Stimulated activated CD4-positive, alpha-beta T cell treated with anti-CD3 and anti-CD28 coated beads, Interleukin-1b, Interleukin-23, amount 100 ng/mL, for 4 hours (primary cell): ENCODE measurements at places on chromosomes 6 and 20.

DNA sequence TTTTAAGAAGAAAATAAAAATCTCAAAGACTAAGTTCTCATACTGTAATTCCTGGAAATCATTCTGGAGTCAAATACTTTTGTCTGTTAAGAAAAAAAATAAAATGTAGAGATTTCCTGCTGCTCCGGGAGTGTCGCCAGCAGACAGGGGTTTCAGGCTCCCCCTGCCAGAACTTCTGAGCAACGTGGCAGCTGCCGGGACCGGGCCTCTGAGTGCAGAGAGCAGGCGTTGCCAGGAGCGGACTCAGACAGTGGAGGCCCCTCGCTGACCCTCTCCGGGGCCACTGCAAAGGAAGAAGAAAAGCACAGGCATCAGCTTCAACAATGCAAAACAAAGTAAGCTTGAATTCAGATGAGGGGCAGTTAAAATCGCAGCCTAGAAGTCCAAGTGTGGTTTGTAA is 95.5 kb downstream of the THBS2 start:
- no peak for DNase-seq

DNA sequence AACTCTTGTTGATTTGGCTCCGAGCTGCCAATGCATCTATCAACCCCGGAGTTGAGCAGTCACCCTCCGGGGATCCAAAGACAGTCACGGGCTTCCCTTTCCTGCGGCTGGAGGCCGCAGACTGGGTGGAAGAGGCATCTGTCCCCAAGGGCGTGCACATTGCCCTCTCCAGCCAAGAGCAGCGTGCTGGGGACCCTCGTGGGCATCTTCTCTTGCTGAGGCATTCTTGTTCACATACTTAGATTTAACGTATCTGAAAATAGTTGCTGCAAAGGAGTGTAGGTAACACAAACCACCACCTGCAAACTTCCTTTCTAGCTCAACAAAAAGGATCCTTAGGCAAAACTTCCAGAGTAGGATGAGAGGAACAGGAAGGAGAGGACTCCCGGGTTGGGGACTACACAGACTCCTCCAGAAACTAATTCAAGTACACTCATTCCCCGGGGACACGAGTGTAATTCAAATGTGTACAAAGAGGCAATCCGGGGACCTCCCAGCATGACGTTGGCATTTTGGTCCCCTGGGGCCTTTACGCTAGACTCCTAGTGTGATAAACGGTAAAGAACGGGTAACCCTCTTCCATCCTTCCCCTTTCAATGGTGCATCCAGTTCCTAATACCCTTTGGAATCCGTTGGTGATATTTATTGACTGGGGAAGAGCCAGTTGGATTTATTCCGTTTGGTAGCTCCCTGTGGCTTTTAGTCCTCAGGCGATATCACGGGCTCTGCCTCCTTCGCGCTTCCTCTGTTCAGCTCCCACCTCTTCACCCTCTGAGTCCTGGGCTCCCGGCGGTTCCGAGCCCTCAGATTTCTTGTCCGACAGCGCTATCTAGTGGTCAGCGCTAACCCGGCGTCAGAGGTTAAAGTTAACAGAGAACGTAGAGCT is 2.7 kb upstream of the COL12A1 start:
- DNase-seq = peak; percentile 82

DNA sequence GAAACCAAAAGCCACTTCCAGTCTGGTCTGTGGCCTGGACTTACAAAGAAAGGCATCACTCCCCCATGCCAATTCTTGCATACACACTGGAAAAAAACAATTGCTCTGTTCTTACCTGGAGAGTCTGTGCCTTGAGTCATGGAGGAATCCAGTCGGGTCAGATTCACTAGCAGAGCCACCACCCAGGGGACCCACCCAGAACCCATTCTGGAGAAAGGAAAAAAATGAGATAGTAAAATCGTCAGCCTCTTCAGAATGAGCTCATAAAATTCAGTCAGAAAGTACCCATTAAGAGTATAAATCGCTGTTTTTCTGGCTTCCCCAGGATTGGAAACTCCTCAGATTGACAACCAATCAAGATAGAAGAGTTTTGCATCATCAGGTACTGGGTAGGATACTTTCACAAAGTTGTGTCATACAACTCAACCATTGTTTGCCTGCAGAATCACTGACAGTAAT is at the start of gene HLA-DOB:
Gene HLA-DOB (minus strand): TSS at position 257 of the 459 bp plus-strand sequence. CDS start 51 bp downstream, at position 206.
- DNase-seq = no peak

DNA sequence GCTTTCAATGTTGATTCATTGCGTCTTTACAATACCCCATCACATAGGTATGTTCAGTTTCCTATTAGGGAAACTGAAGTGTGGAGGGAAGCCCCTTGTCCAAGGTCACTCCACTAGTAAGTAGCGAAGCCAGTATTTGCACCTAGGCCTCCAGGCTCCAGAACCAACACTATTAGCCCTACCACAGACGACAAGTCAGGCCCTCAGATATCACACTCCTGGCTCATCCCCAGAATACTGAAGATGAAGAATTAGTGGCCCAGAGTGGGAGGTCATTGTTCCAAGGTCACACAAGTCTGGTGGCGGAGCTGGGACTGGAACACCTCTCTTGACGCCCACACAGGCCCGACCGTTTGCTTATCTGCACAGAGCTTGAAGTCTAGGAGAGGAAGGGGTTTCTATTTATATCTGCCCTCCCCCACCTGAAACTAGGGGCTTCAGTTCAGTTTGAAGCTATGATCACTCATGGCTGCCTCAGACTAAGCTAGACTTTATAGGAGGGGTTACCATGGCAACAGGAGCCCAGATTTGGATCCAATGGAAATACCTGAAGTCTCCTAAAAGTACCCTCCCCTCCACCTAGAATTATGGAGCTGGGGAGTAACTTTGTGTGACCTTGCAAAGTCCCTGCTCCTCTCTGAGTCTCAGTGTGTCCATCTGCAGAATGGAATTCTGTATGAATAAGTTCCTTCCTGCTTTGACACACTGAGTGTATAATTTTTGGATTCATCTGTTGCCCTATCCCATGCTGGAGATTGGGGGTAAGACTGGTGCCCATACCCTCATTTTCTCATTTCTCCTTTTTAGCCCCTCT is 2.2 kb downstream of the SNTA1 start:
- DNase-seq = no peak
